ENCODE measurements at places on chromosomes 11 and 22. TPM values are rescaled to one million over a fixed set of nuclear protein-coding genes. Genes with fewer than 3 reads are reported as not detected.

DNA sequence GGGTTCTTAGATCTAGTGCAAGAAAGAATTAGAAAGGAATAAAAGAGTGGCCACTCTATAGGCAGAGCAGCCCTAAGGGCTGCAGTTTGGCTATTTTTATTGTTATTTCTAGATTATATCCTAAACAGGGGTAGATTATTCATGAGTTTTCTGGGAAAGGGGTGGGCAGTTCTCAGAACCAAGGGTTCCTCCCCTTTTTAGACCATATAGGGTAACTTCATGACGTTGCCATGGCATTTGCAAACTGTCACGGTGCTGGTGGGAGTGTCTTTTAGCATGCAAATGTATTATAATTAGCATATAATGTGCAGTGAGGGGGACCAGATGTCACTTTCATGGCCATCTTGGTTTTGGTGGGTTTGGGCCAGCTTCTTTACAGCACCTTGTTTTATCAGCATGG, 44.6 kb downstream of the METTL15 start:
- no peak for DNase-seq

DNA sequence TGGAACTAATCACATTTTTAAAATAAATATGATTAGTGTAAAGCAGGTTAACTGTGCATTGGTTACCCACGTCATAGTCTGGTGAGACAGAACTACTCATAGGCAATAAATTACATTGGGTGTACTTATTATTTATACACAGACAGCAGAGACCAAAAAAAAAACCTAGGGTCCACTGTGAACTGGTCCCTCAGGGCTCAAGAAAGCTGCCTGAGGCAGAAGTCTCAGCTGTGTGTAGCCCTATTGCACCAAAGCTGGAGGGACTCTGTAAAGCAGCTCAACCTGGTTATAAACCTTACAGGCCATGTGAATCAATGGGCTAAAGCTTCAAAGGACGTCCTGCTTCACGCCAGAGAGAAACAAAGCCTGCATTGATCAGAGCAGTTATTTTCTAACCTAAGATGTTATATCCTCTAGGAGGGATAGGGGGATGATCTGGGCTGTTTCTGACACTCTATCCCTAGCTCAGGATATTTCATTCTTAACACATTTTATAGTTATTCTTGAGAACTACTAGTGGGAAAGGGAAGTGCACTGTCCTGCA, 432.2 kb upstream of the ANO3 start:
- DNase-seq = no peak

GRCh38 chr22:36135306-36135980, 25.1 kb downstream of the APOL3 start:
- no peak for DNase-seq

The CARD10 gene
- total RNA-seq = 4.5 TPM

DNA sequence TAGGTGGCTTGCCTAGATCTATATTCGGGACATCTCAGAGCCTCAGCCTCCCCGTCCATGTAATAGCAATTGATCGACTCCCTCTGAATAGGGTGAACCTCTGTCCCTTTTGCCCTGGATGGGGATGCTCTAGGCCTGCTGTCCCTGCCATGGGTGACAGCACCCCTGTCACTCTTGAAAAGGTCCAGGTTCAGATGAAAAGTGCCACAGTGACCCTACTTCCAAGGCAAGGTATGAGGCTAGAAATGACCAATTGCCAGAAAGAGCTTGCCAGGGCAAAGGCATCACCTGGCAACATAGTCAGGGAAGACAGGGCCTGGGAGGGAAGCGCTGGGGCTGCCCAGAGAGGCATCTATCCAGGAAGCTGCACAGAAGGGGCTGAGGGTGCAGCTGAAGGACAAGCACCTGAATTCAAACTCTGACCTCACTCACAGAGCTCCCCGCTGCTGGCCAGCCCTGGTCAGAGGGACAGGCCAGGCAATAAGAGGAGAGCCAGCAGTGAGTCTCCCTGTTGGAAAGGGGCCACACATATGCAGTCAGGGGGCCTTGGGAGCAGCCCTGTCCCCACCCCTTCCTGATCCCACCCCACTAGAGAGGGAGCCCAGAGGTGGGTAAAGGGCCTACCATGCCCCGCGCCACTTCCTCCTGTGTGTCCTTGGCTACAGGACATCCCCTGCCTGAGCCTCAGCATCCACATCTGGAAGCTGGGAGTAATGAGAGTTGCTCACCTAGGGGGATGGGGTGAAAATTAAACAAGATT, 9.0 kb upstream of the APOBEC3A start:
- no peak for DNase-seq

The COPB1 gene
- total RNA-seq = 35.1 TPM
